LoVo (cell line): ENCODE measurements at places on chromosomes 2 and 18.

- no peak for DNase-seq
Observed at GRCh38 chr18:23578067-23578701, 8.1 kb downstream of the NPC1 start.

DNA sequence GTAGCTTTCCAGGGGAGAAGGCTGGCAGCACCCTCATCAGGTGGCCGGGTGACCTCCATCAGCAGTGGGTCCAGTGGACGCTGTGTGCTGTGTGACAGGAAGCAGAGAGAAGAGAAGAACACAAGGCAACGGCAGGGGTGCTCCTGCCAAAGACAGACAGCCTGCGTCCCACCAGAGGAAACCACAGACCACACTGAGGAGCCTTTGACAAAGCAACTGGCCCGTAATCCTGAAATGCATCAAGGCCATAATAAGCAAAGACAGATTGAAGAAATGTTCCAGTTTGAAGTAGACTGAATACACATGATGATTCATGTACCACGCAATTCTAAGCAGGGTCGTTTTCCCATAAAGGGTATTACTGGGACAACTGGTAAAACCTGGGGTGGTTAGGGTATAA is 172.4 kb downstream of the FBXO15 start:
- DNase-seq = no peak

- DNase-seq = no peak
Observed at GRCh38 chr2:85264471-85264870, 63.3 kb downstream of the TGOLN2 start.

GRCh38 chr2:42036413-42036812 is 11.4 kb upstream of the PKDCC start:
- DNase-seq = no peak

- DNase-seq = no peak
Observed at GRCh38 chr18:79598633-79599175, 80.9 kb upstream of the CTDP1 start.

GRCh38 chr2:195360242-195360641 is 296.8 kb upstream of the SLC39A10 start:
- DNase-seq = no peak

- DNase-seq = no peak
Observed at GRCh38 chr2:98985905-98986666, 50.1 kb upstream of the CRACDL start.

GRCh38 chr2:145547620-145548019 is 1027.7 kb upstream of the ZEB2 start:
- DNase-seq = no peak

- DNase-seq = peak; percentile 55
Observed at GRCh38 chr2:218852911-218853667, 6.5 kb upstream of the WNT6 start.

DNA sequence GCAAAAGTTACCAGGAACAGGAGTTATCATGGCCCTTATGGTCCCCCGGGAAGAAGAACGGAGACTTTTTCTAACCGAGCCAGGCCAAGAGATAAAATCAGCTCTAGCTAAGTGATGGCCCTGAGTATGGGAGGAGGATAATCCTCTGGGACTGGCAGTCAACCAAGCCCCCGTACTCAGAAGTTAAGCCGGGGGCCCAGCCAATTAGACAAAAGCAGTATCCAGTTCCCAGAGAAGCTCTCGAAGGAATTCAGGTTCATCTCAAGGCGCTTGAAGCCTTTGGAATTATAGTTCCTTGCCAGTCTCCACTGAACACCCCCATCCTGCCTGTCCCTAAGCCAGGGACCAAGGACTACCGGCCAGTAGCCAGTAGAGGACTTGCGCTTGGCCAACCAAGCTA is 365.3 kb upstream of the TCF4 start:
- no peak for DNase-seq

GRCh38 chr2:228261546-228261945 is 80.1 kb upstream of the SPHKAP start:
- no peak for DNase-seq

DNA sequence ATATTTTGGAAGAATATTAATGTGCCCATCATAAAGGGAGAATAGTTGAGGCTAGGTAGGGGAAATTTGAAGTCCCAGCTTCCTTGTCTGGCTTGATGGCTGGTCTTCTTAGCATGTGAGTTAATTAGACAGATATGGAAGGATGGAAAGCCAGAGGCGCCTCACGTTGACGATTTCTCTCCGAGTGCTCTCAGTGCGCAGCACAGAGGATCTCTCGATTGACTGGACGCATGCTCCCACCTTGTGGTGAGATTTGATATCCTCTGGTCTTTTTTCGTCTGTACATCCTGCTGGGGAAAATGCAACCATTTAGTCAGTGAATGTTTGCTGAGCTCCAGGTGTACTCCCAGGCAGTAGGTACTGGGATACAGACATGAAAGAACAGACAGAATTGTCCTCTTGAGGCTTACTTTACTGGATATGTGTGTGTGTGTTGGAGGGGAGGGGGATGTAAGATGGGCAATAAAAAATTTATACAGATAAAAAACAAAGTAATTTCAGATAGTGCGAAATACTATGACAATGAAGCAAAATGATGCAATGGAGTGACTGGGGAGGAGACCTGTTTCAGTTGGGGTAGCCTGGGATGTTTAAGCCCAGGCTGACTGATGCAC is 66.9 kb upstream of the ZNG1B start:
- peak; percentile 79 for DNase-seq

DNA sequence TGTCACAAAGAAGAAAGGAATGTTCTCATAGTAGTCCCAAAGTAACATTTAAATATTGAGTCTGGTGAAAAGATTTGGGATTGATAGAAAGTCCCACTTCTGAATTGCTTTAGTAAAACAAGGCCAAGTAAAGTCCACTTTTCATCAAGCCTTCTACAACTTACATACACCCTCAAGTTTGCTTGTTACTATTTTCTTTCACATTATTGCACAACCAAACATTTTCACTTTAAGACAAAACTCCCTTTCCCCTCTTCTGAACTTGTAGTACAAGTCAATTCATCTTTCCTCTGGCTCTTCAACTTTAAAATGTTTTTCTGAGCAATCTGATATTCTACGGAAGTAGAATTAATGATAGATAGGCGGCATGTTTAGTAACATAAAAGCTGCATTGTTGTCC is 11.0 kb downstream of the MAIP1 start:
- DNase-seq = no peak

- no peak for DNase-seq
Observed at GRCh38 chr2:43531251-43531650, 64.6 kb downstream of the THADA start.

DNA sequence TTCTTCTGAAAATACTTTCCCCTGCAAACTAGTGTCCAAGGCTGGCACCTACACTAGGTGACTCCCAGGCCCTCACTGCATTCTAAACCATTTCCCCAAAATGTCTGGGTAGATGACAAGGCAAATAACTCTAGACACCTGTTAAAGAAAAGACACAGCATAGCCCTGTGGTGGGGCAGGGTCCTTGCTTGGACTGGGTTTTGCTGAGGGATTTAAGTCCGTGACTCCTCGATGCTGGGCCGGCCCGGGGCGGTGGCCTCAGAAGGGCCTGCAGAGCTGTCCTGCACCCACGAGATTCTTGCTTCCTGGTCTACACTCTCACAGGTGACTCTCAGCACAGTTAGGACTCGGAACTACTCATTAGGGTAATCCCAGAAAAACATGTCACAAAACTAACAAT is 55.2 kb downstream of the MBP start:
- DNase-seq = no peak

DNA sequence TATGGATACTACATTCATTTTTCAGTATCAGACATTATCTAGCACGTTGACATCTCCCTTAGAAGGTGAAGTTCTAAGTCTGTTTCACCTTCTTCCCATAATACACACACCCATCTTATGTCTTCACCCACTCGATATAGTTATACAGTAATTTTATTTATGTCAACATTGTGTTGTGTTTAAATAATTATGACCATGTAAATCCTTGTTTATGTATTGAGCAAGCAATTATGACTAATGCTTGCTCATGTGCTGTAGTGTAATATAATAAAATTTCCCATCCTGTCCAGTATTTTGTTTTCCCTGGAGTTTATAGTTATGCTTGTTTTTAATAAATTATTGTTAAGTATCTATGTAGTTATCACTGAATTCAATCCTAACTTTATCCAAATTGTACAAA is 163.2 kb downstream of the MTX2 start:
- DNase-seq = no peak

GRCh38 chr2:239253701-239254436 is 147.0 kb downstream of the HDAC4 start:
- DNase-seq = no peak

GRCh38 chr2:196702641-196703040 is 63.1 kb downstream of the CCDC150 start:
- no peak for DNase-seq

DNA sequence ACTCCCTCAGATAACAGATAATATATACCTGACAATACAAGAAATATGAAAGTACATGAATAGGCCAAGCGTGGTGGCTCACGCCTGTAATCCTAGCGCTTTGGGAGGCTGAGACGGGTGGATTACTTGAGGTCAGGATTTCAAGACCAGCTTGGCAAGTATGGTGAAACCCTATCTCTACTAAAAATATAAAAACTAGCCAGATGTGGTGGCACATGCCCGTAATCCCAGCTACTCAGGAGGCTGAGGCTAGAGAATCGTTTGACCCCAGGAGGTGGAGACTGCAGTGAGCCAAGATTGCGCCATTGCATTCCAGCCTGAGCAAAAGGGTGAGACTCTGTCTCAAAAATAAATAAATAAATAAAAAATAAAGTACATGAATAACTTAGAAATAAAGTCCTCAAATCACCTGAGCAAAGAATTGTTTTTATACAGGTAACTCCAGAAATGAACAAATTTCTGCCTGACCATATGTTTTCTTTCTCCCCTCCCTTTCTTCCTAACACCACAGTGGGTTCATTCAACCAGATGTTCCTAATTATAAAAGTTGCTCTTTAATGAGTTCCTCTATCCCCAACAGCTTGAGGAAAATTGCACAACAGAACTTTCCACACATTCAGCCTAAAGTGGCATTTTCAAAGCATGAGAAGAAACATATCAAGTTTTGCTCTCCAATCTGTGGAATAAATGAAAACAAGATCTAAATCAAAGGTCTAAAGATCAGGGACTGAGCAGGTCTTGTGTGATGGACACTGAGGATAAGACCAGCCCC is 33.6 kb upstream of the AP1S3 start:
- no peak for DNase-seq

- no peak for DNase-seq
Observed at GRCh38 chr2:241188361-241189092, at the start of gene ANO7. Gene ANO7, plus strand, starts transcription at chr2:241188677. Its CDS starts 1,387 bp downstream, at chr2:241190064.

- peak; percentile 37 for DNase-seq
Observed at GRCh38 chr2:27323596-27324285, 844 bp upstream of the MPV17 start.

GRCh38 chr2:172052000-172052983 is 33.0 kb upstream of the DLX1 start:
- DNase-seq = no peak

DNA sequence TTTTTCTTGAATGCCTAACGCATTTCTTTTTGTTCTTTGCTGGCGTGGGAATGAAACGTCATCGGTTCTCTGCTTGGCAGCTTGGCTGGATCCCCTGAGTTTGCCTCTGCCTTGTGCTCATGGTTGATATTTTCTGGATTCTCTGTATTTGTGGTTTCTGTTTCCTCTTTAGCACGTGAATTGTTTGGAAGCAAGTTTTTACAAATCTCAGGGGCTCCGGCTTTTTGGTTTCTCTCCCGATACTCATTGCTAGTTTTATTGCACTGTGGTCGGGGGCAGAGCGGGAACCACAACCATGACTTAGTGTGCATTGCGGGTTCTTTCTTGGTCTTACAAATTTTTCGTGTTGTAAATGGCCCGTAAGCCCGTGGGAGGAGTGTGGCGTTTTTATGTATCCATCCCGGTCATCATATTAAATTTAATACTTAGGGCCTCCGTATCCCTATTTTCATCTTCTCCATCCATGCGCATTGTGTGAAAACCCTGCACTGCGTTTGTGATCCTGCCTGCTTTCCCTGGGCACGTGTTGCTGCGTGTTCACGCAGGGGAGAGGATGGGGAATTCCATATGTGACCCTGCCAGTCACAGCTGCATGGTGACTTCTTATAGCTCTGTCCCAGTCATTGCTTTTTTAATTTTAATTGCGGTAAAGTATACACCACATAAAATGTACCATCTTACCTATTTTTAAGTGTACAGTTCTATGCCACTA is 9.4 kb downstream of the RAMP1 start:
- DNase-seq = no peak

GRCh38 chr2:199414001-199414400 is 43.7 kb downstream of the SATB2 start:
- DNase-seq = no peak

DNA sequence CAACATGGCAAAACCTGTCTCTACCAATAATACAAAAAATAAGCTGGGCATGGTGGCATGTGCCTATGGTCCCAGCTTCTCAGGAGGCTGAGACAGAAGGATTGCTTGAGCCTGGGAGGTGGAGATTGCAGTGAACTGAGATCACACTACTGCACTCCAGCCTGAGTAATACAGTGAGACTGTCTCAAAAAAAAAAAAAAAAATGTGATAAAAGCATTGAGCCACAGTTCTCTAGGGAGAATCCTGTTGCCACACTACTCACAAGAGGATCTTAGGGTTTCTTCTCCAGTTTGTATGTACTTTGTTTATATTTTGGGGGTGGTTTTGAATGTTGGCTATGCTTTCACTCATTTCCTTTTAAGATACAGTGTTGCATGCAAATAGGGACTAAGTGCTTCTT is 62.0 kb downstream of the TMEM185B start:
- no peak for DNase-seq

DNA sequence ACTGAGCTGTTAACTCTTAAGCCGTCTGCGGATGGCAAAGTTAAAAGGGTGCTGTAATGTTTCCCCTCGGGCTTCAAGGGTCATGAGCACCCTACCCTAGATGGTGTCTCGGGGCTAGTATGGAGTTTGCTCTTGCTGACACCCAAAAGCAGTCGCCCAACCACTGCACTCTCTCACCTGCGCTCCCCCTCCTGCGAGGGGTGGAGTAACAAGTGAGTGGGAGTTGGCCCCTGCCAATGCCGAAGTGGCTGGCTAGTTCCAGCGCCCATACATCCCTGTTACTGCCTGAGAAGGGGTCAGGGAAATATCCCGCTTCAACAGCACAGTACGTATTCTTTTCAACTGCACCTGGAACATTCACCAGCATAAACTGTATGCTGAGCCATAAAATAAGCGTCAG is 47.5 kb downstream of the FAM117B start:
- no peak for DNase-seq

GRCh38 chr2:194826241-194826640 is 830.8 kb upstream of the SLC39A10 start:
- DNase-seq = no peak

DNA sequence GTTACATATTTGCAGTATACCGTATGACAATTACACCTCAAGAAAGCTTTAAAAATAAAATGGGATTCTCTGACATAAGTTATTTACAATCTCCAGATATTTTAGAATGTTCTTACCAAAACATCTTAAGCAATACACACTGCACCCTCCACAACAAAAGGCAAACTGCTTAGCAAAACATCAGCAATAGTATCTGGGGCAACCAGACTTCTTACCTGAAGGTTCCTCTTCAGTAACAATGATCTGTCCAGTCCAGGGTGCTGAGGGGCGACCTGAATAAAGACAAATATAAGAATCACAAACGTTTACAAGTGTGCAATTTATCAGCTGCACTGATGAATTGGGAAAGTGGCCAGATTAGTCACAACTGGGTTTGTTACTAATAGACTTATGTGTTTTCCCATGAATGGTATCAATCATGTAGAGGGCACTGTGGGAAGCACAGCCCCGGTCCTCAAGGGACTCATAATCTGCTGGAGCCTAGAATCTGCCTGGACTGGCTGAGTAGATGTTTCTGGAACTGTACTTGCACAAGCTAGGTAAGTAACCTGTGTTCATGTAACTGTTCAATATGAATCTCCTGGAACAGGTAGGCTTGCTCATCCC is 70.7 kb downstream of the MYOM1 start:
- DNase-seq = no peak
